HEK293T (cell line): ENCODE measurements at places on chromosomes 16 and 17.

DNA sequence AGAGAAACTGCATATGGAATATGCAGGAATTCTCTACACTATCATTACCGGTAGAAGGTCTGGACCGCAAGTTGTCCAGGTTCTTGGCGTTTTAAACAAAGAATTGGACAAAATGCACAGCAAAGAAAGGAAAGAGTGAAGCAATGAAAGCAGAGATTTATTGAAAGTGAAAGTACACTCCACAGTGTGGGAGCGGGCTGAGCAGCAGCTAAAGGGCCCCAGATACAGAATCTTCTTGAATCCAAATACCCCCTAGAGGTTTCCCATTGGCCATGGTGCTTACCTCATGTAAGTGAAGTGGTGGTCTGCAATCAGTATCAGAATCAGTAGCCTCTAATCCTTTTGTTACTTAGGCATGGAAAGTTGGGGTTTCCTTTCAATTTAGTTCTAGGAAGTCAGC is 178.5 kb upstream of the IRX3 start:
- DNase-seq = no peak

DNA sequence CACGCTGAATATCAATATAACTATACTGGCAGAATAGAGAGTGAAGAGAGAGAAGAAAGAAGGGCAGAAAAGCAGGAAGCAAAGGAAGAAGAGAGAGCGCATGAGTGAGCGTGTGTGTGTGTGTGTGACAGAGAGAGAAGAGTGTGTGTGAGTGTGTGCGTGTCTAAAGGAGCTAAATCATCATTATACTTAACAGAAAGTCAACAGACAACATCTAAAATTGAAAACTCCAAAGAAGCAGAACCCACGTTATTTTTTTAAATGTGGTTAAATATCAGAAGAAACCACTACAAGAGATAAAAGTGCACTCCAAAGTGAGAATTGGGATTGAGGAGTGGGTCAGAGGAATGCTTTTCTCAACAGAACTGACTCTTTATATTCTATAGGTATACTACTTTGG is 77.2 kb downstream of the BRIP1 start:
- no peak for DNase-seq

GRCh38 chr17:77286641-77287431 is 146.1 kb downstream of the SEC14L1 start:
- no peak for DNase-seq

- no peak for DNase-seq
Measured at GRCh38 chr17:8818654-8819330, 19.6 kb upstream of the MFSD6L start.

GRCh38 chr17:64331366-64331765 is 59.3 kb downstream of the PECAM1 start:
- DNase-seq = no peak

DNA sequence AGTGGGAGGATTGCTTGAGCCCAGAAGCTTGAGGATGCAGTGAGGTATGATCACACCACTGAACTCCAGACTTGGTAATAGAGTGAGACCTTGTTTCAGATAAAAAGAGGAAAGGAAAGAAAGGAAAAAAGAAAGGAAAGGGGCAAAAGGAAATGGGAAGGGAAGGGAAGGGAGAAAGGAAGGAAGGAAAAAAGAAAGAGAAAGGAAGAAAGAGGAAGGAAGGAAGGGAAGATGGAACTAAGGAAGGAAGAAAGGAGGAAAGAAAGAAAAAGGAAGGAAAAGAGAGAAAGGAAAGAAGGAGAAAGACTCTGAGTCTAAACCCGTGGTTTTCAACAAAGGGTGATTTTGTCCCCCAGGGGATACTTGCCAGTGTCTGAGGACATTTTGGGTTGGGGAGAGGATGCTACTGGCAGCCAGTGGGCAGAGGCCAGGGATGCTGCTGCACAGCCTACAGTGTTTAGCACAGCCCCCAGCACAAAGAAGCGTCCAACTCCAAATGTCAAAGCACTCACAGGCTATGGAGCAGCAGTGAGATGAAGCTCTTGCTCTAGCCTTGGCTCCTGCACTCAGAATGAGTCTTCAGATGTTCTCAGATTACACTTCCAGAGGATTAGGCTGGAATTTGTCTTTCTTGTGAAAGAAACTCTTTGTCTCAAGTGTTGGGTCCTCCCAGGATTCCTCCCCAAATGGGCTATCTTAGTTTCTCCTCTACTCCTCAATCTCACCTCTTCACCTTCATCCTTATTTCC is 64.2 kb downstream of the BMERB1 start:
- no peak for DNase-seq

DNA sequence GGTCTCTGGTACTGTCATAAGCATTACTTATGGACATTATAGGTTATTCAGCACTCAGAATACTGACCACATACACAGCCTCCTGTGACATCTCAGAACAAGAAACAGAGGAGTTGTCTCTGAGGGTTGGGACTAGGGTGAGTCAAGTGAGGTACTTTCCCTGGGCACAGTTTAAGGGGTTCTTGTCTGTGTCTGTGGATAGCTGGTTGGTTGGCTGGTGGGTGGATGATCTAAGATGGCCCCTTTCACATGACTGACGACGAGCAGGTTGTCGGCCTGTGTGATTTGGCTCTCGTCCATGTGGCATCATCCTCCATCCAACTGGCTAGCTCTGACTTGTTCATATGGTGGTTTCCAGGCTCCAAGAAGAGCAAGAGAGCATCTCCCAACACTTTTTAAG is 163.9 kb downstream of the PRKCB start:
- no peak for DNase-seq

DNA sequence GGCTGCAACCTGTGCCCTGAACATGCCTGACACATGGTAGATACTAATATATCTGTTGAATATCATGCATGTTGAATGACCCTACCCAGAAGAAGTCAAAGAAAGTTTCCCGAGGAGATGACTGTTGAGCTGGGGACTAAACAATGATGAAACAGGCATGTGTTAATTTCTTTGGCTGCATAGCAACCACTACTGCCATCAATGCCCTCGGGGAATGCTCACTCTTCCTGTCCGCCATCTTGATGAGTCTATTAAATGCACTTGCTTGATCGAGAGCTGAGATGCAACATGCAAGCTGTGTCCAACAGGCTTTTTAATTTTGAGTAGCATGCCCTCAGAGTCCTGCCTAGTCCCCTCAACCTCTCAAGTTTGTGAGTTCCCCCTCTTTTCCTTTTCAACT is 31.3 kb downstream of the GRIN2A start:
- DNase-seq = no peak

GRCh38 chr17:57597101-57597500 is 148.0 kb downstream of the CCDC182 start:
- no peak for DNase-seq

DNA sequence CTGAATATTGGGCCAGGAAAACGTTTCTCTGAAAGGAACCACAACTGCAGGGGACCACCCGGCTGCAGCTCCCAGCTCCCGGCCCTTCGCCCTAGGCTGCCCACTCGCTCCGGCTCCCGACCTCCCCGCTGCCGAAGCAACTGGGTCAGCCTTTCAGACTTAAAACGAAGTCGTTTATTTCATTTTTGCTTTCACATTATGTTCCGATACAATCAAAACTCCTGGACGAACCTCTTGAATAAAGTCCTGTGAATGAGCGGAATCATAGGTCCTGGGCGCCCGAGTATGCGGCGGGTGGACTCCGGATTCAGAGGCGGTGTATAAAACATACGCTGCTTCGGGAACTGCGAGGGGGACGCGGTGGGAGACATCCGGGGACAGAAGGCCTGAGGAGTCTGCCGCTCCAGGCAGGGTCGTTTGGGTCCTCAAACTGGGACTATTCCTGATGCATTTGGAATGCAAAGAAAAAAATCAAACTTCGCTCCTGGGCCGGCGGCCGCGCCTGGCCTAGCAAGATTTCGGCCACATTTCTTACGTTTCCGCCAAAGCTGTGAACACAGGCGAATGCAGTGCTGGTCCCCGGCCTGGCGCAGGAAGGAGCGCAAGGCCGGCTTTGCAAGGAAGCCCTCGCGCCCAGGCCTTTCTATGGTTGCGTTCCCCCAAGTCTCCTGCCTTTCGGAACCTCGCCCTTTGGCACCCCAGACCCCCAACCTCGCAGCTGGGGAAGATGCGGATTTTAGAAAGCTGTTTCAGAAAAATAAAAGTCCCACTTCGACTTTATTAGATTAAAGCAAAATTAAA is 3.7 kb downstream of the CBLN1 start:
- no peak for DNase-seq

DNA sequence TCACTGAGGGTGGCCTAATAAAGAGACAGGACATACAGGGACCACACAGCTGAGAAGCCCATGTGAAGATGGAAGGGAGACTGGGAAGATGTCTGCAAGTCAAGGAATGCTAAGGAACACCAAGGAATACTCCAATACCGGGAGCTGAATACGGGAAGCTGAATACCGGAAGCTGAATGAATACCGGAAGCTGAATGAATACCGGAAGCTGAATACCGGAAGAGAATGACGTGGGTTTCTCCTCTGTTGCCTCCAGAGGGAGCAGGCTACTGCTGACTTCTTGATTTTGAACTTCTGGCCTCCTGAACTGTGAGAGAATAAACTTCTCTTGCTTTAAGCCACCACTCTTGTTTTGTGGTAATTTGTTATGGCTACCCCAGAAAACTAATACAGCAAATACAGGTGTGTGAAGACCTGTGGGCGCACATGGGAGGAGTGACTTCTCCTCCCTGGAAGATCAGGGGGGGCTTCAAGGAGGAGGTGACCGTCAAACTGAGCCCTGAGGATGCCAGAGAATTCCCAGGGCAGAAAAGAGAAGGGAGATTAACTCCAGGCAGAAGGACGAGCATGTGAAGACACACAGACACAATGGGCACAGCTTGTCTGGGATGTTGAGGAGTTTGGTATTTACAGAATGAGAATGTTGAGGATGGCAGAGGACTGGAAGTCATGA is 259.9 kb downstream of the IRF8 start:
- DNase-seq = no peak

- DNase-seq = no peak
Measured at GRCh38 chr17:70493277-70493874, 324.0 kb downstream of the KCNJ2 start.

DNA sequence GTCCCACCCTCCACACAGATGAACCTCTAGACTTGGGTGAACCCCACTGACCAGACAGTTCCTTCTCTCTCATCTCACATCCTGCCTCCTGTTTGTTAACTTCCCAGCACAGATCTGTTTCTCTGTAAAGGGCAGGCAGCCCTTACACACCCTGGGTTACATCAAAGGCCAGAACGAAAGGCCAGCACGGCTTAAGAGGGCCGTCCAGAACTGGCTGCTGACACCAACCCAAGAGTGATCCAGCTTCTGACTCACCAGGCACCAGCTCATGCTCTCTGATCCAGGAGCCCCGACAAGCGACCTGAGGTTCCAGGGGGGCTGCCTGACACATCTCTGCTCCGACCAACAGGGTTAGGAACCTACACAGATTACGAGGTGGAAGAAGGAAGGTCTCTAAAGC is 86.9 kb downstream of the MRM3 start:
- no peak for DNase-seq

DNA sequence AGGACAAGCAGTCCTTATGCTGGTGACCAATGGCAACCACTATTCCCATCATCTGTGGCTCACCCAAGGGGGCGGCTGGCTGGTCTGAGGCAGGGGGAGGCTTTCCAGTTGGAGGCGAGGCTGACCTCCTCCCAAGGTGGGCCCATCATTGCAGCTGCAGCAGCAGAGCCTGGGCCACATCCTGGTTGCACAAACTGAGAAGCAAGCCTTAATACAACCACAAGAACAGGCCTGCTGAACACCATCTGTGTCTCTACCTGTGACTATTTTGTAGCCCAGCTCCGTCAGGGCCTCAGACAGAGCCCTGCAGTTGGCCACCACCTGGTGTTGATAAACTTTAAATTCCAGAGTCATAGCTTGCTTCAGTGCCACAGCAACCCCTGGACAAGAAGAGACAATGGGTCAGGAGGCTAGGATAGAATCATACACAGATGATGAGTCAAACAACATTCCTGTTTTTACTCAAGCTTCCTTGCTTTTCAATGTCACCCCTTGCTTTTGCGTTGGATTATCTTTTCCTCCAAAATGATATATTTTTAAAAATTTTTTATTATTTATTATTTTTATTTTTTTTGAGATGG is 17.9 kb downstream of the SMCR8 start:
- DNase-seq = no peak

GRCh38 chr16:28257256-28257655 is 35.1 kb upstream of the SBK1 start:
- DNase-seq = no peak

GRCh38 chr17:65417406-65418221 is 143.8 kb downstream of the AXIN2 start:
- no peak for DNase-seq

- no peak for DNase-seq
Measured at GRCh38 chr17:50180111-50180510, 14.3 kb downstream of the SGCA start.

DNA sequence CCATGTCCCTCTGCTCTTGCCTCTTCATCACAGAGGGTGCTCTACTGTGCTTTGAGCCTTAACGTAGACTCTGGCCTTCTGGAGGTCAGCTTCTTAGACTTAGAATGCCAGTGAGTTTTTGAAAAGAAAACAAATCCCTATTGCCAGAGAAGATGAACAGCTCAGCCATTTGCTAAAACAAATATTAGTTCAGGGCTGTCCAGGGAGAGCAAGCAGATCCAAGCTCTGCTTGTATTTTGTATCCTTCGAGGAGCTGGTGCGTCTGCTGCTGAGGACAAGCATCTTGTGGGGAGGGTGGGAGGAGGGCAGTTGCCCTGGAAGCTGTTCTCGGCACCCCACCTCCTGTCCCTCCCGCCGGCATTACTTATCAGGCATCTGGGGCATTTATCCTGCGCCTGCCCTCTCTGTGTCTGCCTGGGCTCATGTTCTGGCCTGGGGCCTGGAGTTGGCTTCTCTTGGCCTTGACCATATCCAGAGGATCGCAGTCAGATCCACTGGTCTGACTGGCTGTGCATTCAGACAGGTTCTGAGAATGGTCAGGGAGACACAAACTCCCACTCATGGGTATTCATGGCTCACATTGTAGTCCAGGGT is 173.1 kb upstream of the NLRP1 start:
- DNase-seq = no peak

- DNase-seq = no peak
Measured at GRCh38 chr16:87414251-87414680, 22.1 kb downstream of the MAP1LC3B start.

- no peak for DNase-seq
Measured at GRCh38 chr17:56926270-56926669, 12.4 kb upstream of the TRIM25 start.

DNA sequence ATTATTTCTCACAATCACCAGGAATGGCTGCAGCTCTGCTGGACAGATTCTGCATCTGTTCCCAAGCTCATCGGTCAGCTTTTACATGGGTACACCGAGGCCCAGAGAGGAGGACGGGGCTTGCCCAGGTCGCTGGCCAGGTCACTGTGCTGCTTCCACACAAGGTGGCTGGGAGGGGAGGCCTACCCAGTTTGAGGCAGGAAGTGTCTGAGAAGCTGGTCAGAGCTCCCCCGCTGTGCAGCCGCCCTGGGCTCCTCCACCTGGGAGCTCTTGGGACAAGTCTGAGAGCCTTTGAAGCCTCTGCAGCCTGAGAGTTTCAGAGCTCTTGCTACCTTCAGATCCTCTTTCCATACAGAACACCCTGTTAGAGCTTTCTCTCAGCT is 143.3 kb downstream of the CLEC16A start:
- DNase-seq = no peak

DNA sequence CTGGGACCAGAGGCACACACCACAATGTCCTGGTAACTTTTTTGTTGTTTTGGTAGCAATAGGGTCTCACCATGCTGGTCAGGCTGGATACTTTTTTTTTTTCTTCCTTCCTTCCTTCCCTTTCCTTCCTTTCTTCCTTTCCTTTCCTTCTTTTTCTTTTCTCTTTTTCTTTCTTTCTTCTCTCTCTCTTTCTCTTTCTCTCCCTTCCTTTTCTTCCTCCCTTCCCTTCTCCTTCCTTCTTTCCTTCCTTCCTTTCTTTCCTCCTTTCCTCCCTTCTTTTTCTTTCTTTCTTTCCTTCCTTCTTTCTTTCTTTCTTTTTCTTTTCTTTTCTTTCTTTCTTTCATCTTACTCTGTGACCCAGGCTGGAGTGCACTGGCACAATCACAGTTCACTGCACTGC is 18.4 kb upstream of the ULK2 start:
- no peak for DNase-seq
